ENCODE measurements at places on chromosomes 4 and X. TPM values are rescaled to one million over a fixed set of nuclear protein-coding genes. Genes with fewer than 3 reads are reported as not detected.

DNA sequence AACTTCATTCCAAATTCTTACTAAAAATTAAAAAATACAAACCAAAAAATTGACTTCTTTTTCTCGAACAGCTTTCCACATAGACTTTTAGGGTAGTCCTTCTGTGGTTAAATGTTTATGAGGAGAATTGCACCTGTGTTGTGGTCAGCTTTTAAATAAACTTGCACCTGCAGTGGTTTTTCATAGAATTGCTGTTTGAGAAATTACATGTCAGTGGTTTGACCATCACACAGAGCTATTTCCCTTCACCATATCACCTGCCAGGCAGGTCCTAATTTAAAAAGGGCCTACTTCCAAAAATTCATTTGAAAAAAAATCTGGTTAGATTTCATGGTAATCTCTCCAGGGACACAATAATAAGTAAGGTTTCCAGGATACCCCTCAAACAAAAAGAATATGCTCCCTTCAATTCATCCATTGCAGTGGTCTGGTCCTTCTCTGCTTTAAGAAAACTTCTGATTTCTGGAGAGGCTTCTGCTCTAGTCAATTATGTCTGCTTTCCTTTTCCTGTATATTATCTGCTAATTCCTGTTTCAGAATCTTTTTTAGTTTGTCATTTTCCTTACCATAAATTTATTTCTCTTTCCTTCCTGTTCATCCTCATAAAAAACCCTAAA lies 9.8 kb upstream of the UTP3 start:
- no peak for DNase-seq

- no peak for DNase-seq
Measured at GRCh38 chr4:88251924-88252323, 32.4 kb downstream of the PPM1K start.

DNA sequence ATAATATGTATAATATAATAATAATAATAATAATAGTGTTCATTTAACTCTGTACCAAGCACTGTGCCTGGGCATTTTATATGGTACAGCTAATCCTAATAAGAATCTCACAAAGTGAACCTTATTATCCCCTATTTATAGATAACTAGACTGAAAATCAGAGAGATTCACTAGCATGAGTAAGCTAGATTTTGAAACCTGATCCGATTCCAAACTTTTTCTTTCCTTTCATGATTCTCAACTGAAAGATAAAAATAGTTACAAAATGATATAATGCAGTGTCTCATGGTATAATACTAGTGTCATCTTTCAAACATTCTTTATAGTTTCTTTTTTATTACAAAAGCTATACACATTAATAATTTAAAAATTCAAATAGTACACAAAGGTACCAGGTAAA lies 55.9 kb upstream of the RNF128 start:
- no peak for DNase-seq

- DNase-seq: no peak
Measured at GRCh38 chrX:8138252-8138651, 32.8 kb downstream of the VCX2 start.

DNA sequence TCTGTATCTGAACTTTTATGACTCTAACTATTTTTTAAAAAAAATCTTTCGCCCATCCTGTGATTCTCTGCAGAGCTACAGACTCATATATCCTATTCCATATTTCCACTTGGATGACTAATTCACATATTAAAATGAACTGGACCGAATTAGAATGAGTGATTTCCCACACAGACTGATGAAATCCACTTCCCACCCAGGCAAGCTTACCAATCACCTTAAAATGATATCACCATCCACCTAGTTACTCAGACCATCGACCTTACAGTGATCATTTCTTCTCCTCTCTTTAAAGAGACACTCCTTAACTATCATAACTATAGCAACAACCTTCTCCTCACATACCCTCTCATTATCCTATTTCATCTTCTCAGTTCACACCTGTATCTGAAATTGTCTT lies 34.1 kb upstream of the GUCY1B1 start:
- no peak for DNase-seq

DNA sequence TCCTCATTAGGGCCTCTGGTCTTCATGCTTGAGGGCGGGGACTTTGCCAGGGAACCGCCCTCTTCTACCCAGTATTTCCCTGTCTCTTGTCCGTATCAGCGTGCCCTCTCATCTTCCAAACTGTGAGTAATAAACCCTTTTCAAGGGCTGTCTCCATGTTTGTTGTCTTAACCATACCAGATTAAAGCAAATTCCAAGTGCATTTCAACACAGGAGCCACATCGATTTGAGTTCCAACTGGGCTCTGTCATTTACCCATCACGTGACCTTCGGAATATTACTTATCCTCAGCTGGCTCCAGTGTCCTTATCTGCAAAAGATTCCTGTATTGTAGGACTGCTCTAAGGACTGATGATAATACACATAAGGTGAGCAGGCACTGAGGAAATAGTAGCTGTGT lies 6.4 kb upstream of the PHEX start:
- DNase-seq: no peak

GRCh38 chr4:114364857-114365256 lies 233.8 kb upstream of the UGT8 start:
- DNase-seq: no peak

Gene DMRTC1
- polyA plus RNA-seq: 0.21 TPM

GRCh38 chr4:170581322-170581721 lies 491.6 kb upstream of the AADAT start:
- no peak for DNase-seq

Gene PDCL2
- not detected for polyA plus RNA-seq

DNA sequence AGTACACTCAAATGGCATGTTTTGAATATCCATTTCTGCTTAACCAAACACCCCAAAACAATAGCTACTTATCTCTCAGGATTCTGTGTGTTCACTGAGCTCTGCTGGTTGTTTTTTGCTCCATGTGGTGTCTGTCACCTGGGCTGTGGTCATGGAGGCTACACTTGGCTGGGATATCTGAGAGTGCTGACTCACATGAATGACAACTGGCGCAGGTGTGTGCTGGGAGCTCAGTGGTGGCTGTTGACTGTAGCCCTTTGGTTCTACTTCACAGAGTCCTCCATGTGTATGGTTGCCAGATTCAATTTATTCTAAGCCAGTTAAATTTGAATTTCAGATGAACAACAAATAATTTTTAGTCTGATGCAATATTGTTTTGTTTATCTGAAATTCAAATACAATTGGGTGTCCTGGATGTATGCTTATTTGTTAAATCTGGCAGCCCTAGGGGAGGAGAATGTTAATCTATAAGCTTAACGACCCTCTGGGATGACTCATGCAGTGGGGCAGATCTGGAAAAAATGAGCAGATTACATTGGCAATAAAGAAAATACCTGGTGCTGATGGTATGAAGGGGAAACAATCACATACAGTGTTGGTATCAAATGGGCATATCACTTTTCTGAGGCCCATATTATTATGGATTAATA lies 28.2 kb upstream of the TCEAL4 start:
- DNase-seq: no peak

DNA sequence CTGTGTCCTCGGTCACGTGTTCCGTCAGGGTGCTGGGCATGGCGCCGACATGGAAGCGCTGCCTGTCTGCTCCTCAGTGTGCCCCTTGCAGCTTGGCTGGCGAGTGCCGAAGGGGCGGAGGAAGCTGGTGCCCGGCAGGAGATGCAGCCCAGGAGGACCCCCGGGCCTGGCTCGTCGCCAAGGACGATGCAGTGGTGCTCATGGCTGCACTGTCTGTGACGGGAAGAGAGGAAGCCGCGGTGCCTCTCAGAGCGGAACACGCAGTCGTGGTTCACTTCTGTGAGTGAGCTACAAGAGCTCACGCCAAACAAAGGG lies 38.1 kb downstream of the FGFRL1 start:
- no peak for DNase-seq

DNA sequence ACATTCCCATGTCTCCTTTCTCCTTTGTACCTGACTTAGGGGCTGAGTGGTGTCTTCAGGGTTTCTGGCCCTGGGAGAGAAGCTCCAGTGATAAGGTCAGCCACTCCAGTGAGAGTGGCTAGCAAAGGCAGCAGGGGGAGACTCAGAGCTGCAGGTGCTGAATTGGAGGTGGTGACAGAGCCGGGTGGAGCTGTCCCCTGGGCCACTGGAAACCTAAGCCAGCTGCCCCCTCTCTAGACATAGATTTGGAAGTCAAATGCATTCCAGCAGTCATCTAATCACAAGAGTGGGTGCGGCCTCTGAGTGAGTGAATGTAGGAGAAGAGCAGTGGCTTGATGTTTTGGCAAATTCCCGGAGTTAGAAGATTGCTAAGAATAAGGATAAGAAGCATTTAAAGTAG lies 28.5 kb downstream of the TRIM2 start:
- DNase-seq: no peak

- DNase-seq: no peak
Measured at GRCh38 chrX:118595501-118596042, 100.0 kb downstream of the DOCK11 start.

Measured in right lung (tissue), 10 donors.